Bronchial epithelial cell (primary cell): ENCODE measurements at places on chromosomes 1 and 21. TPM values are rescaled to one million over a fixed set of nuclear protein-coding genes. Genes with fewer than 3 reads are reported as not detected.

DNA sequence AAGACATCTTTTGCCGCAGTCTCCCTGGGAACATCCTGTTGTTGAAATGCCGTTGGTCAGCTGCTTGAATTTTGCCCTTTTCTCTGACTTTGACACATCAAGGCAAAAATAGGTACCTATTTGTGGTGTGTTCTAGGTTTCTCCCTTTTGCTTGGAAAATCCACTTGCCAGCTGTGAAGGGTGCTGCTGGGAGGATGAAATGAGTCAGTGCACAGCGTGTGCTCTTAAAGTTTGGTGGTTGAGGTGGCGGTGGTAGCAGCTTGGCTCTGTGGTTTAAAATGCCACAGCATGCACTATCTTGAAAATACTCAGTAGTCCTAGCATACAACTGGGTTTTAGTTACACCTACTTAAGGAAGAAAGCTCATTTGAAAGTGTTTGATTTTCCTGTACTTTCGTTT is 183.8 kb downstream of the DHRS3 start:
- peak; percentile 73 for DNase-seq

DNA sequence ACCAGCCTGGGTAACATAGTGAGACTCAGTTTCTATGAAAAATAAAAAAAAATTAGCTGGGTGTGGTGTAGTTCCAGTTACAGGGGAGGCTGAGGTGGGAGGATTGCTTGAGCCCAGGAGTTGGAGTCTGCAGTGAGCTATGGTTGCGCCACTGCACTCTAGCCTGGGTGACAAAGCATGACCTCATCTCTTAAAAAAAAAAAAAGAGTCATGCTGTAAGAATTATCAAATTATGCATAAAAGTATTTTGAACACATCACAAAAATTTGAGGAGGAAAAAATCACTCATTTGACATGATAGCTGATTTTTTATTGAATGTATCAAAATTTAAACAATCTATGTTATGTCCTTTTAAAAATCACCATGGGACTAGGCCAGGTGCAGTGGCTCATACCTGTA is 17.8 kb downstream of the CCDC30 start:
- peak; percentile 15 for DNase-seq

The AMY1B gene
- not detected in 2 replicates for total RNA-seq

DNA sequence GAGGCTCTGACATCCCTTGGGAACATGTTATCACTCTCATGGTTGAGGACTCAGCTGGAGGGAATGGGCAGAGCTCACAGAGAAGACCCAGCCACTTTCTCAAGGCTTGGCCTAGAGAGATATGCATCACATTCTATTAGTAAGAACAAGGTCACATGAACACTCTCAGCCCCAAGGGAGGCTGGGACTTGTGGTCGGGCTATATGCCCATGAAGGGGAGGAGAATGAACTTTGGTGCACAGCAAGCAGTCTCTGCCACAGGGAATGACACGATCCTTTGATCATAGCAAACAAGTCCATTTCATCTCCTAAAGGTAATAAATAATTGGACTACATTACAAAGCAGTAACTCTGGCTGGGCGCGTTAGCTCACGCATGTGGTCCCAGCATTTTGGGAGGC is 105.7 kb downstream of the SYF2 start:
- DNase-seq, result no peak

DNA sequence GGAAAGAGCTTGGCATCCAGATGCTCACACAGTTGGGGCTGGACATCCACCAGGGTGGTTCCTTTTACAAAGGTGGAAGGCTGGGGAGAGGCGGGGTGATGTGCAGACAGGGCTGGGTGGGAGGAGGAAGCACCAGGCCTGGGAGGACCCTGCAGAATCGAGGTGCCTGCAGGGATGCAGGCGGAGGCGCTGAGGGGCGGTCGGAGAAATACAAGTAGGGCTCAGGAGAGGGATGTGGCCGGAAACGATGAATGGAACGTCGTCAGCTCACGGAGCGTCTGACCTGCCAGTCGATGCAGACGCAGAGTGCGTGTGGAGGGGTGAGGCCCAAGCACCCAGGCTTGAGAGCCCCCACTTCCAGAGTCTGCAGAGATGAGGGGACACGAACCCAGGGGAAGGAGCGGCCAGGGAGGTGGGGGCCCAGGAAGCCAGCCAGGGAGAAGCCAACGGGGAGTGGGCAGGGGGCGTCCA is 63.4 kb downstream of the TRIM11 start:
- no peak for DNase-seq

The ALX3 gene
- not detected in 2 replicates for total RNA-seq

The ADORA1 gene
- total RNA-seq, result under 0.01 TPM in 1 of 2 replicates, not detected in the other

GRCh38 chr1:172342584-172343239 is 77.8 kb upstream of the C1orf105 start:
- DNase-seq, result peak; percentile 47

The CSDE1 gene
- total RNA-seq, result 875 and 1,184 TPM in 2 replicates

GRCh38 chr1:3373175-3373574 is 81.3 kb upstream of the ARHGEF16 start:
- DNase-seq, result no peak

- peak; percentile 37 for DNase-seq
Observed at GRCh38 chr1:205263580-205264190, 35.9 kb downstream of the TMCC2 start.

GRCh38 chr1:246512635-246513034 is 5.6 kb upstream of the SMYD3 start:
- no peak for DNase-seq

The PTGS2 gene
- total RNA-seq, result 13.6 and 22.1 TPM in 2 replicates

The NAXE gene
- 142 and 154 TPM in 2 replicates for total RNA-seq

GRCh38 chr1:84348759-84349158 is 47.3 kb downstream of the SAMD13 start:
- no peak for DNase-seq

DNA sequence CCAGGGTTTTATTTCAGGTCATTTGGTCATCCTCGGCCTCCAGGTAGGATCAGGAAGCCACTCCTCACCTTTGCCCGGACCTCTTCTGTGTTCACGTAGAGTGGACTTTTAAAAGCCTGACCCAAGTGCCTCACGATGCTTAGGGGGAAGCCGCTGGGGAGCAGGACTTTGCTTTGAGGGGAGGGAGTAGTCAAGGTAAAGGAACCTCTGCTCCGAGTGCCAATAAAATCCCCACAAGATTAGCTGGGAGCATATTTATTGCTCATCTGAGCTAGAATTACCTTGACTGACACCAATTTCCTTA is 603 bp upstream of the DHRS3 start:
- no peak for DNase-seq

The AQP10 gene
- 0.13 TPM in 1 of 2 replicates, not detected in the other for total RNA-seq

DNA sequence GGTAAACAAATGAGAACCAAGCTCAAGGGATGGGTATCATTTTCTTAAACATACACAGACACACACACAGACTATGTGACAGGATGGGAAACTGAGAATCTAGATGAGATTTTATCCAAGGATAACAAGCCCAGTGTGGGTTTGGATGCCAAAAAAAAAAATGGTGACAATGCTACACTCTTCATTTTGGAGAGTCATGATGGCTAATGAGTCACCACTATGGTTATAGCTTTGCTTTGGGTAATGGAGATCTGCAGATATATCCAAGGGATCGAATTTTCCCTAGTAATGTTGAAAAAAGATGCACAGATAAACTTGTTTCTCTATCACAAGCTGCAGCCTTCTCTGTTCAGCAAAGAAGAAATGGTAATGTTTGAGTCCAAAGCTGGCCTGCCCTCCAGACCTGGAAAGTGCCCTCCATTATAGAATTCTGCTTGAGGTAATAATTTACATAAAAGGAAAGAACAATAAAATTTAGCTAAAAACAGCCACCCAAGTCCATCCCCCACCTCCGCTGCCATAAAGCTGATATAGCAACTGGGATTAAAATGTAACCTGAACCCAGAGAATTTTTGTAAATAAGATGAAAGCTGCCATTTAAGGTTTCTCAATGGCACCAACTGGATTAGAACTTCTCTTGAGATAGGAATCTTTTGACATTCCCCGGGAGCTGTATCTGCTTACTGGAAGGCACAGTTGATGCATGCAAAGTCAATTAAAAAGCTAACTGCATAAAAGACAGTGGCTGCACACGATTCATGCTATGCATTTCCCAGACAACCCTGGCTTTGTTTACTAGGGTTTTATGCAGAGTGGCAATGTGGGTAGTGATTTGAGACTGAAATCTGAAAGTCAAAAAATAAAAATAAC is 395.2 kb upstream of the LYPLAL1 start:
- no peak for DNase-seq

- no peak for DNase-seq
Observed at GRCh38 chr21:41098076-41098475, 69.9 kb upstream of the BACE2 start.

GRCh38 chr1:224897529-224898327 is 31.7 kb upstream of the DNAH14 start:
- no peak for DNase-seq

- no peak for DNase-seq
Observed at GRCh38 chr1:185549906-185550305, 184.3 kb upstream of the HMCN1 start.

DNA sequence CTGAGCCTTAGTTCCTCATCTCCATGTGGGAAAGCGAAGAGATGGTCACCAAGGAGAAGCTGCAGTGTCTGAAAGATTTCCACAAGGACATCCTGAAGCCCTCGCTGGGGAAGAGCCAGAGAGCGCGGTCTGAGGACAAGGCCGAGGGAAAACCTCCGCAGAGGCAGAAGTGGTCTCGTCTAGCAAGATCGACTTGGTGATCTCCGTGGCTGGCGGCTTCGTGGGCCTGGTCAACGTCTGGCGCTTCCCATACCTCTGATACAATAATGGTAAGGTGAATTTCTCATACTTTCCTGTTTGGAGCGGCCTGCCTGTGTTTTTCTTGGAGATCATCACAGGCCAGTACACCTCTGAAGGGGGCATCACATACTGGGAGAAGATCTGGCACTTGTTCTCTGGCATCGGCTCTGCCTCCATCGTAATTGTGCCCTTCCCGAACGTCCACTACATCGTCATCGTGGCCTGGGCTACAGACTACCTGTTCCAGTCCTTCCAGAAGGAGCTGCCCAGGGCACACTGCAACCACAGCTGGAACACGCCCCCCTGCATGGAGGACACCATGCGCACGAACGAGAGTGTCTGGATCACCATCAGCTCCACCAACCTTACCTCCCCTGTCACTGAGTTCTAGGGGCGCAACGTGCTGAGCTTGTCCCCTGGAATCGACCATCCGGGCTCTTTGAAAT is 841.1 kb upstream of the TMPRSS15 start:
- no peak for DNase-seq

The VAV3 gene
- 10.5 and 30.1 TPM in 2 replicates for total RNA-seq

DNA sequence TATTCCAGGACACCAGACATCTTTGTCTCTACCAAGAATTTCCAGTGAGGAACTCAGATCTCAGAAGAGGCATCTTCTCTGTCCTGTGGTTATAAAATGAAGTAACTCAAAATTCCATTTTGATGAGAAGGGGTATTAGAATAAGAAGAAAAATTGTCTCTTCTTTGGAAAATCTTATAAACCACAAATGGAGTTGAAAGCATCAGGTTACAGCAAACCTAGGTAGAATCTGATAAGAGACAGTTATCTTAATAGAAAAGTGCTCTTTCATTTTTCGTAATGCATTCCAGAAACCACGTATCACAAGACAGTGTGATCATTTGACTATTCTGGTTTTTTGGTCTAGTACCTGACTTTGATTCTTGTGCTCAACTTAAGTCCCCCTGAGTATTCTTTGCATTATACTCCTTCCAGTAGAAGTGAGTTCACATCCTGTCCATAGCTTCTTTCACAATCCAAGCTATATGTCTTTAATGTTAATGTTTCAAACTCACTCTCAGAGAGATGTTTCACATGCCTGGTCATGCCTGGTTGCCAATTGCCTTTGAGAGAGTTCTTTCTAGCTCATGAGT is 120.9 kb upstream of the PRDX6 start:
- DNase-seq, result peak; percentile 52

DNA sequence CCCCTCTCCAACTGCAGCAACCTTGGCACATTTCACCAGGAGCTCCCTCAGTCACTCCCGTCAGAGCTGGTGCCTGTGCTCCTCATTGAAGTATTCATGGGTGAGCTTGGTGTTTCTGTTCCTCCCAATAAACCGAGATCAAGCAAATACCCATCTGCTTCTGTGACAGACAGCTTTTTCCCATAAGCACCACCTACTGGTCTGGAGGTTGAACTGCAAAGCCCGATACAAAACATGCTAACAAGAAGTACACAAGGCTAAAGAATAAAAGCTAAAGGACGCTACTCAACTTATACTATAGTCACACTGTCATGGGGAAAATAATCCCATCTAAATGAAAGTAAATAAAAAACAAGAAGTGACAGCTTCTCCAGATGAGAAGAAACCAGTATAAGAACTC is 111.9 kb upstream of the C21orf91 start:
- no peak for DNase-seq

The DIO1 gene
- not detected in 2 replicates for total RNA-seq

- no peak for DNase-seq
Observed at GRCh38 chr1:67264899-67265298, 42.8 kb upstream of the IL12RB2 start.

The APOBEC4 gene
- not detected in 2 replicates for total RNA-seq

DNA sequence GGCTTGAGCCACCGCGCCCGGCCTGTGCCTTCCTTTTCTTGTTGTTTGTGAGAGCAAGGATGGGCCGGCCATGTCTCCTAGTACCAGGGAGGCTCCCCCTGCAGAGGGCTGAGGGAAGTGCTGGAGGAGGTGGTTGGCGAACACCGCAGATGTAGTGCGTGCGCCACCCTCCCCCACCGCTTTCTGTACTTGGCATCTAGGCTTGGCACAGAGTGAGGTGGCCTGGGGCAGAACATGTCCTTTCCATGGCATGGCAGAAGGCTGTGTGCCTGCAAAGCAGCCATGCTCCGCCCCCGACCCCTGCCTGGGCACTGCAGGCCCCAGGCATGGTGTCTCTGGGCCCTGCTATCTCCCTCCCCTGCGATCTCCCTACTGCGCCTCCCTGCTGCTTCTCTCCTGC is 30.7 kb downstream of the ALPL start:
- no peak for DNase-seq

The CDC14A gene
- 0.79 and 1.0 TPM in 2 replicates for total RNA-seq

GRCh38 chr1:3217979-3218679 is 149.1 kb downstream of the PRDM16 start:
- DNase-seq, result no peak

DNA sequence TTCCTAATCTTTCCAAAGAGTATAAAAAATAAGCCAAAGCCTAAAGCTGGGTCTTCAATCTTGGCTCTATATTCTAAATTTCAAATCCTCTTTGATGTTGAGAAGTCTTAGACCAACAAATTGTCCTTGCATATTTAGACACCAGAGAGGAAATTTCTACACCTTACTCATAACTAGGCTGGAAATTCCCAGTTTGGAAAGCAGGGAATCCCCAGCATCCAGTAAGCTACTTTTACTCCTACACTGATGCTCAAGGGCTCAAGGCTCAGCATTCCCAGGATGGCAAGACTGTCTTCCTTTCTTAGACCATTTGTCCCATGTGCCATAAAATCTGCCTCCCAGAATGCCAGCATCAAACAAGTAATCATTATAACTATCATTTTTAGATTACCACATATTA is 28.3 kb downstream of the PRDX6 start:
- DNase-seq, result peak; percentile 12

The EPB41 gene
- total RNA-seq, result 21.6 and 28.9 TPM in 2 replicates

GRCh38 chr21:35050348-35051286 is 1.5 kb upstream of the RUNX1 start:
- DNase-seq, result no peak

The HORMAD1 gene
- 1.8 and 4.1 TPM in 2 replicates for total RNA-seq

DNA sequence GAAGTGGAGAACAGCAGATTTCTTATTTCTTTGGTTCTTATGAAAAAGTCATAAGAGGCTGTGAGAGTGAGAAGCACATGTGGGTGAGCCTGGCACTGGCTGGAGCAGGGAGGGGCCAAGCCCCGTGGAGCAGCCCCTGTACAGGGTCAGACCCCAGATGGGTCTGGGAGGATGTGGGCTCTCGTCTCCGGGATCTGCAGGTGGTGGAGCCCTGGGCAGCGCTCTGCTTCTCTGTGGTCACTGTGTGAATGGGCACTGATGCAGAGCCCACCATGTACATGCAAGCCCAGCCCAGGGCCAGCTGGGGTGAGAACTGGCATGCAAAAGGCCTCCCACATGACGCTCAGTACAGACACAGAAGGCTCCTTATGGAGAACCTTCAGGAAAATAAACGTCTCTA is 67.6 kb downstream of the SIM2 start:
- no peak for DNase-seq
